ENCODE measurements at places on chromosomes 5 and 9.

GRCh38 chr9:5617749-5618148 is 11.2 kb upstream of the RIC1 start:
- DNase-seq = no peak

DNA sequence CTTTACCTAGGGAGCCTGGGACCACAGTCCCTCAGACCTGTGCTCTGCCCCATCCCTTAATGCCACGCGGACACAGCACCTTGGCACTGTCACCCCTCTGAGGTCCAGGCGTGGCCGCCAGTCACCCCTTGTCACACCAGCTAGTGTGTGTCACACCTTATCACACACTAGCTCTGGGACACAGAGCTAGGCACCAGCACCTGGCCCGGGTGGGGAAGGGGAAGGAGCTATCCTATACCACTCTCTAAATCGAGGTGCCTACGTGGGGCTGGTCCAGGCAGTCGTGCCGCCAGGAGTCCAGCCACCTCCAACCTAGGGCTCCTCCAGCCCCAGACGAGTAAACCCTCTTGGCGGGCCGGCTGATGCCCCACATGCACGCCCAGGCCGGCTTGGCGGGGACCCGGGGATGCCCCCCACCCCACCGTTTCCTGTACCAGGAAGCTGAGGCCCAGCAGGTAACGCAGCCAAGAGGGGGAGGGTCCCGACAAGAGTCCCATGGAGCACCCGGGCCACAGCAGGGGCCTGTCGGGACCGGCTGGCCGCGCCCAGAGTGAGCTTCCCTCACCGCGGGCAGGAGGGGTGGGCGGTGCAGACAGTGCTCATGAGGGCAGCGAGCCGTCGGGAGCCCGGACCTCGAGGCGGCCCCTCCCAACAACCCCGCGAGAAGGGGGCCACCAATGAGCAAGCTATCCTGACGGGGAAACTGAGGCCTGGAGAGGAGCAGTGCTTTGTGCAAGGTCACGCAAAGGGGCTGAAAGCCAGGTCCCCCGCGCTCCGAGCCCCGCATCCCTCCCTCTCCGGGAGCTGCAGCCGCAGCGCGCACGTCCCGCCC is 550 bp downstream of the CORO2A start:
- peak; percentile 27 for DNase-seq

DNA sequence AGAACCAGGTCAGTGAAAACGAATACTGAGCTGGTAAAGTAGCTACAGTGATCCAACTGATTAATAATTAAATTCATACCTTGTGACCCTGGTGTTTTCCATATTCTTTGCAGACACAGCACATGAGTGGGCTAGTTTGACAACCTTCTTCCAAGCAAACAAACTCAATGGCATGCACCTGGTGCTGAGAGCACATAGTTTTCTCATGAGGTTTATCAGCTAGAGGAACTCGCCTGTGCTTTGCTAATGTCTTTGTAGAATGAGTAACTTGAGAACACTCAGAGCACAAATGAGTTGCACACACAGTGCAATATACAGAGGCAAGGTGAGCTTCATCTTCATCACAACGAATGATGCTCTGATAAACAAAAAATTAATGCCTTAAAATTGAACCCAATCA is 12.6 kb downstream of the TRIM23 start:
- no peak for DNase-seq

DNA sequence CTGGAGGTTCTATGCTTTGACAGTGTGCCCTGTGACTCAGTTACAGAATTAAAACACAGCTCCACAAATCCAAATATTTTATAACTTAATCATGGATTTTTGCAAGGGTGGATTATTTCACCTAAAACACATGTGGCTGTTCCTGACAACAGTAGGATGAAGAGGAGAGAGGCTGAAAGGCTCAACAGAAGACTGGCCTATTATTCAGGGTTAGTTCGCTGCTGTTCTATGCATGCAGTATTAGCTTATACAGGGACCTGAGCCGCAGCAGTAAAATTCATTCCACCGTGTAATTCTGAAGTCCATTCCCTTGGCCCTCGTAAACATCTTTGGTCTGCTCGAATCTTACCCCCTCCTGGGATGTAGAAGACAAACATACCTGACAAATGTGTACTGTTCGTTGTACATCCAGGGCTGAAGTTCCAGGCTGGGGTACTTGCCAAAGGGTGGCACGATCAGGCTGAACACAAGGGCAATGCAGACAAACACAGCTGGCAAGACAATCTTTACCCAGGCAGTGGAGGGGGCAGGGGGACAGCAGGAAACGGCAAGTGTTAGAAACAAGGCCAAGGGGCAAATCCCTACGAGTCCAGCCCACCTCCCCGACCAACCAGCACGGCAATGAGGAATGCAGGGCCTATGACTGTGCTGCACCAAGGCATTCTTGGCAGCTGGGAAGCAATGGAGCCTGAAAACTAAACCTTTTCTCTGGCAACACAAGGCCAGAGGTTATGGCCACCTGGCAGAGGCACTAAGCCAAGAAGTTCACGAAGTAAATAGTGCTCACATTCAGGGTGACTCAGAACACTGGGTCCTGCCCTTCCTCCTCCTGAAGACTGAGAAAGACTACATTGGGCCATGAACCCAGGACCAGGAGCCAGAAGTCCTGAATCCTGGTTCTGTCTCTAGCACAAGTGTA is 46.8 kb downstream of the NIPSNAP3B start:
- DNase-seq = no peak

- DNase-seq = no peak
These were observed 38.0 kb downstream of the HABP4 start for GRCh38 chr9:96487949-96488348.

DNA sequence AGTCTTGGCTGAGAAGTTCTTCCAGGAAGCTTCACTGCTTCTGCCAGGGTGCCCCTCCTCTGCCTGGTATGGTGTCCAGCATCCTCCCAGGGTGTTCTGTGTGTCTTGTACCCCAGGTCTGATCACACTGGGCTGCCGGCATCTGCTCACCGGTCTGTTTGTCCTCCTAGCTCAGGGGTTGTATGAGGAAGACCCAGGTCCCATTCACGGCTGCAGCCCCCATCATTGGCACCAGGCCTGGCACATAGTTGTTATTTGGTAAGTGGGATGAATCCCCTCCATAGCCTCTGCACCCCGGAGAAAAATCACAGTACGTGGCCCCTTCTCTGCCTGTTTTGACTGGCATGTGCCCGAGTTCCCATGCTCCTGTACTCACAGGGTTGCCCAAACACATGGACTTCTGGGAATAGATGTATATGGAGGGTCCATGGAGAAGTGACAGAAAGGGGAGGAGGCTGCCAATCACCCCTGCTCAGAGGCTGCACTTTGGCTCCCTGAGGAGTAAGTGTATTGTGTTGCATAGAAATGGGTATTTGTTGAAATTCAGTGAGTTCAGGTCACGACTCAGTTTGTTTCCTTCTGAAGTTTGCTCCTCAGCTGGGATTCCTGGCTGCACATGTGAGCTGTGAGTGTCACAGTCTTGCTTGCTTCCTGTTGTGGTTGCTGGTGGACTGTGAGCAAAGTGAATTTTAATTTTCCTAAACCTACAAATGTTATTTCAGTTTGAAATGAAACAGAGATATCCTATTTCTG is 96.2 kb downstream of the HSPA4 start:
- DNase-seq = no peak

DNA sequence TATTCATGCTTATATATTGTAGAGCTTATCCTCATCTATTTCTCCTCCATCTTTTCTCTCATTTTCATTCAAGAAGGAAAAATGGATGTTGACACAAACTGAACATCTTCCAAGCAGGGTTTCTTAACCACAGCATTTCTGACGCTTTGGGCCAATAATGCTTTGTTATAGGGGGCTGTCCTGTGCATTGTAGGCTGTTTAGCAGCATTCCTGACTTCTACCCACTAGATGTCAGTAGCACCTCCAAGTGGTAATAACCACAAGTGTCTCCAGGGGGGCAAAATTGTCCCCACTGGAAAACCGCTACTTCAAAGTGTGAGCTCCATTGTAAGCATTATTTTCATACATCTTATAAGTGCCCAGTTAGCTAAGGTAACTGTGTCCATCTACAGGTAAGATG is 2.6 kb upstream of the TXNDC8 start:
- no peak for DNase-seq

- DNase-seq = no peak
These were observed 459.4 kb downstream of the ANXA1 start for GRCh38 chr9:73611032-73611431.

GRCh38 chr5:154737667-154738320 is 17.4 kb upstream of the LARP1 start:
- no peak for DNase-seq

All from T-helper 2 cell (primary cell).